ENCODE measurements at places on chromosomes 16 and 17. TPM values are rescaled to one million over a fixed set of nuclear protein-coding genes. Genes with fewer than 3 reads are reported as not detected.

The AIPL1 gene
- total RNA-seq: 0.46 TPM

- no peak overlapping the region for H3K27ac ChIP-seq
- no peaks in the 10 kb centered on the region for H3K36me3 ChIP-seq
- no peak for DNase-seq
- H3K4me3 ChIP-seq: no peak overlapping the region
Observed at GRCh38 chr16:20933589-20933988, 33.0 kb downstream of the LYRM1 start.

DNA sequence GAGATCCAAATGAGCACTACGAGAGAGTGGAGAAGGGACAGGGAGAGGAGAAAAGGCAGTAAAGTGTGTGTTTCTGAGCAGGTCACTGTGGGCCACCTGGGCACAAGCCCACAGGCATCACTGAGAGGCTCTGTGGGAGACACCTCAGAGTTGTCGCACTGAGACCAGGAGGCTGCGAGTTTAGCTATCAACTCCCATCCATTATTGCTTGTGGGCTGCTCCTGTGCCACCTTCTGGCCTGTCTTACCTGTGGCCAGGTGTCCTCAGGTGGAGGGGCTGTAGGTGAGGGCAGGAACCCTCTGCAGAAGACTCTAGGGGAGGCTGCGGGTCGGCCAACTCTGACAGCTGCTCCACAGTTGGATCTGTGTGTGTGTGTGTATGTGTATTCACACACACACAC, 2.5 kb upstream of the PRR29 start:
- H3K36me3 ChIP-seq: no peaks in the 10 kb centered on the region
- H3K4me1 ChIP-seq: peaks cover 16% of the 10 kb centered on the region
- DNase-seq: no peak
- no peak overlapping the region for H3K27ac ChIP-seq
- peaks cover 49% of the 10 kb centered on the region for H3K27me3 ChIP-seq

The FBRS gene
- 23.2 TPM for total RNA-seq

GRCh38 chr16:83830769-83831455, 23.1 kb downstream of the HSBP1 start:
- peaks cover 55% of the 10 kb centered on the region for H3K4me1 ChIP-seq
- peaks cover 19% of the 10 kb centered on the region for H3K36me3 ChIP-seq
- no peak overlapping the region for H3K4me3 ChIP-seq
- H3K27ac ChIP-seq: peak overlapping the region; percentile 70
- no peak for DNase-seq
- H3K27me3 ChIP-seq: peaks cover 4% of the 10 kb centered on the region

The KRTAP4-1 gene
- total RNA-seq: not detected

GRCh38 chr17:36894925-36895324, 42.4 kb upstream of the LHX1 start:
- H3K27ac ChIP-seq: no peak overlapping the region
- H3K27me3 ChIP-seq: no peaks in the 10 kb centered on the region
- peaks cover 14% of the 10 kb centered on the region for H3K4me1 ChIP-seq
- H3K4me3 ChIP-seq: no peak overlapping the region

DNA sequence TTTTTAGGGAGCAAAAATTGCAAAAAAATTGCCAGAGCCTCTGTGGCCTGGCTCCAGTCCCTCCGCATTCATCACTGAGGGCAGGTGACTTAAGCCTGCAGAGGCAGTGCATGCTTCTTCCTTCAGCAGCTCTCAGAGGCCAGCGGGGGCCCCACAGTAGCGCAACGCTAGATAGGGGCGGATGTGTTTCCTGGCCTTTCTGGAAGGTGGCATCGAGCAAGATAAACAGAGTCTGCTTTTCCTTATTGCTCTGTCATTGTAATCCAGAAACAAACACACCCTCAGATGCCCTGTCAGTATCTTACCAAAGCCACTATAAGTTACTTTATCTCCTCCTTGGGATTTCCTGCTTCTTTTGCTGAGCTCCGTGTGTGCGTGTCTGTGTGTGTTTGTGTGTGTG, 75.5 kb upstream of the IRX6 start:
- H3K27me3 ChIP-seq: no peaks in the 10 kb centered on the region
- H3K36me3 ChIP-seq: peaks cover under 1% of the 10 kb centered on the region
- no peak overlapping the region for H3K27ac ChIP-seq

The TMED6 gene
- total RNA-seq: 0.72 TPM

DNA sequence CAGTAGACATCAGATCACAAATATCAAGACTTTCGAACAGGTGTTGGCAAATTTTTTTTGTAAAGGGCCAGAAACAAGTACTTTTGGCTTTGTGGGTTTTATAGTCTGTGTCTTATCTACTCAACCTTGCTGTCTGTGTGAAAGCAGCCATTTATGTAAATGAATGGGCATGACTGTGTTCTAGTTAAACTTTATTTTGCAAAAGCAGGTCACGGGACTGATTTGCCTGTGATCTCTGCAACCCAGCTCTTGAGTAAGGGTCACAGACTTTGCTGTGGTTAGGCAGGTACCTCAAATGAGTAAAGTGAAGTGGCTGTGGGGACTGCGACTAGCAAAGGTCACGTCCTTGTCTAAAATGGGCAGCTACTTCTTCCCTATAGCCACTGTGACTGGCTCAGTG, 136.5 kb downstream of the FTO start:
- H3K27me3 ChIP-seq: no peaks in the 10 kb centered on the region
- no peak overlapping the region for H3K4me3 ChIP-seq
- no peak for DNase-seq
- H3K27ac ChIP-seq: no peak overlapping the region

Measured in WTC11 (cell line).